ENCODE measurements at places on chromosomes 5 and 9.

DNA sequence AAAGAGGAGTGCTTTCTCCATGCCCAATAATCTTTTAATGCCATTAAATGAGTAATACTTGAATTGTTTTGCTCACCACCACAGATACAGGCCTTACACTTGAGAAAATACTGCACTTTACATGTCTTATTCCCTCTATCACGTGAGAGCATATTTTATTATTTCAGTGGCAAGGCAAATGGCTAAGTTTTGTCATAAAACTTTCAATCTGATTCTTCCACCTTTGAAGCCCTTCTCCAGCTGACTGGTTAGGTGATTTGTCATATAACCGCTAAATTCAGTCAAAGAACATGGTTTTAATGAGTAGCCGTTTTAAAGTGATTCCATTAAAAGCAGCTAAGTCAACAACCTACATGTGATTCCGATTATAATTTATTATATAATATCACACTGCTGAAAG lies 43.8 kb downstream of the FAT2 start:
- DNase-seq, result no peak

GRCh38 chr5:56664025-56664424 lies 151.3 kb upstream of the MAP3K1 start:
- no peak for DNase-seq

DNA sequence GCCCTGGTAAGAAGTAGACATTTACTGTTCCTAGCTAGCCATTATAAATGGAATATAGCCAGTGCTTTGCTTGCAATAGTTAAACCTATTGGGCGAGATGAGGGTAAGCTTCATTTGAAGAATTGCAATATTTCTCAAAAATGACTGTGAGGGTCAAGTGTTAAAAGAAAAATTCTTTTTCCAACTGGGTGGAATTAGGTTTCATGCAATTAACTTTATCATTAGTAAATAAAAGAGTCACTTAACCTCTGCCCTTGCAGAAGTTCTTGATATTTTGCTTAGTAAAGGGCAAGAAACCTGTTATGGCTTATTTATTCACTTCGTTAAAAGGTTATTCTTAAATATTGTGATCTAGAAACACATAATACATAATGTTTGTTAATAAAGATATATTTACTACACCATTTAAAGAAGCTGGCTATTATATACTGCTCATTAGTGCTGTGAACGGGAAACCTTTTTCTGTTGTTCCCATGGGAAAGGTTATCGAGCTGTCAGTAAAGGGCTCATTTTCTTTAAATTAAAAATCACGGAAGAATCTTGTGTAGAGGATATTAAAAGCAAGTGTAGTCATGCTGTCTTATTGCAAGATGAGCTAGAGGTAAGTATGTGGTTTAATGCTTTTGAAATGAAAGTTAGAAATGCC lies 370.5 kb downstream of the CSNK1G3 start:
- DNase-seq, result no peak

GRCh38 chr5:5677738-5678137 lies 255.3 kb downstream of the ICE1 start:
- no peak for DNase-seq

GRCh38 chr5:68467794-68468193 lies 252.2 kb downstream of the PIK3R1 start:
- no peak for DNase-seq

DNA sequence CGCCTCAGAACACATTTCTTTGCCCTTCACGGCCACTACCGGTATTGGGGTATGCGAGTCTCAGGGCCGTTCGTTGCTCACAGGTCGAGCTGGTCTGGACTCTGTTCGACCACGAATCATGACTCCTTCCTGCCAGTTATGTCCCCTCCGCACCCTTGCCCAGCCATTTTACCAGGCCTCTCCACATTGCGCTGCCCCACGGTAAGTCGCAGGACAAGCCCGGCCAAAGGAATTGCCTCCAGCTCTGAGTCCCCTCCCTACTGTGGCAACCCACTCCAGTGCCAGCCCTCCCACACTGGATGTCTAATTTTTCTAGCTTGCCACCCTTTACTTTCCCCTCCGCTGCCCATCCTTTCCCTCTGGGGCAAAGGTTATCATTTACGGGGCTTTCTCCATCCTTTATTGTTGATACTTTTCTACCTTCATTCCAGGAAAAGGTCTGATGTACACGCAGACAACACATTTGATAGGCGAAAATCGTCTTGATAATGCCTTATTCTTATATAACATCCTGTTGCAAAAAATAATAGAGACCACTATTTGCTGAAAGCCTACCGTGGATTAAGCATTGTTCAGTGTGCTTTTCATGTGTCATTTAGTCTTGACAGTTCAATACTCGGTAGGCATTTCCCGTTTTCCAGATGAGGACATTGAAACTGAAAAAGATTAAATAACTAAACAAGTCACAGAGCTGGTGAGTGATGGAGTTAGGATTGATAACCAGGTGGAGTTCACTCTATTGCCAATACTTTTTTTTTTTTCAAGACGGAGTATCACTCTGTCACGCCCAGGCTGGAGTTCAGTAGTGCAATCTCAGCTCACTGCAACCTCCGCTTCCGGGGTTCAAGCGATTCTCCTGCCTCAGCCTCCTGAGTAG lies 958 bp upstream of the HSPA5 start:
- no peak for DNase-seq

DNA sequence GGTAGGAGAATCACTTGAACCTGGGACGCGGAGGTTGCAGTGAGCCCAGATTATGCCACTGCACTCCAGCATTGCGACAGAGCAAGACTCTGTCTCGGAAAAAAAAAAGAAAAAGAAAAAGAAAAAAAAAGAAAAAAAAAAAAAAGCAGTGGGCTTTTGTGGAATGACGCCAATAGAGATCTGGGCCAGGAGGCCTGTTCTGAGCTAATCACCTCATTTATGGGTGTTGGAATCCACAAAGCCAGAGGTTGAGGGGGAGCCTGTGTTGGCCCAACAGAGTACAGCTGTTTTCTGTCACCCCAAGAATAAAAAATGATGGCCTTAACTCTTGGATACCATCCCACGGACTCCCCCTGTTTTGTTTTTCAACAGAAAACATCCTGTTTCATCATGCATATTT lies 18.5 kb downstream of the OSTF1 start:
- DNase-seq, result no peak

Measured in erythroblast (primary cell).